Tracheal epithelial cell (primary cell): ENCODE measurements at places on chromosomes 3 and 15. TPM values are rescaled to one million over a fixed set of nuclear protein-coding genes. Genes with fewer than 3 reads are reported as not detected.

Gene HYKK
- 0.96 and 6.2 TPM in 2 replicates for total RNA-seq

Gene CCNB2
- 2.6 and 6.3 TPM in 2 replicates for total RNA-seq

Gene NXPE3
- 5.8 and 6.5 TPM in 2 replicates for total RNA-seq

Gene KLHL18
- 17.9 and 27.2 TPM in 2 replicates for total RNA-seq
